ENCODE measurements at places on chromosomes 6 and 20.
A peak's percentile ranks its signal among the peaks of the same experiment; 100 is the strongest.

DNA sequence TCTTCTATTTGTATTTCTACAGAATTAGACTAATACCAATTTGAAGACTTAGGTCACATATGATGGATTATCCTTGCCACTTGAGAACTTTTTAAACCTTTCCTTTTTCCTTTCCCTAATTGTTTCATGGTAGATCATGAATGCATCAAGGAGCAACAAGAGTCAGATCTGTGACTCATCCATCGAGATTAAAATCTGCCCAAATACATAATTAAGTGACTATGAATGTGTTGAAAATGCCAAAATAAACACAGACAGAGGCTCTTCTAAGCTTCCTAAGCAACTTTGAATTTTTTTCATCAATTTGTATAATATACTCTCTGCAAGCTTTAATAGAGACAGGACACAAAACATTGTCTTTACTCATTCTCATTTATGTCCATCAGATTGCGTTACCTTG, 23.5 kb upstream of the HTR1E start:
- DNase-seq = no peak

DNA sequence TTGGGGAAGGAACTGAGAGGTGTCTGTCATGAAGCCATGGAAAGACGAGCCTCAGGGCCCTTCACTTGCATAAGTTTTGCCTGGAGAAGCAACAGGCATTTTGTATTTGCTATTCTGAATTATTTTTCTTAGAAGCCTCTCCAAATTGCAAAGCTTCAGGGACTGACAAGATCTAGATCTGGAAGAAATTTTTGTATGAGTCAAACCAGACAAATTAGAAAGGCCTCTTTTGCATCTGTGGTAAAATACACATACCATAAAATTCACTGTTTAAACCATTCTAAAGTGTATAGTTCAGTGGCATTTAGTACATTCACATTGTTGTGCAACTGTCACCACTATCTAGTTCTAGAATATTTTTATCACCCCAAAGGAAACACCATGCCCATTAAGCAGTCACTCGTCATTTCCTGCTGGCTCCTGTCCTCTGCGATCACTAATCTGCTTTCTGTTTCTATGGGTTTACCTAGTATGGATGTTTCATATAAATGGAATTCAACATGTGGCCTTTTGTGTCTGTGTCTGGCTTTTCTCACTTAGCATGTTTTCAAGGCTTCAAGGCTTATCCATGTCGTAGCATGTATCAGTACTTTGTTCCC, 269.1 kb downstream of the PHF3 start:
- DNase-seq = no peak

GRCh38 chr6:112156668-112157067, 69.3 kb downstream of the FAM229B start:
- DNase-seq = no peak

- DNase-seq = no peak
Observed at GRCh38 chr20:54713727-54714126, 238.3 kb downstream of the DOK5 start.

DNA sequence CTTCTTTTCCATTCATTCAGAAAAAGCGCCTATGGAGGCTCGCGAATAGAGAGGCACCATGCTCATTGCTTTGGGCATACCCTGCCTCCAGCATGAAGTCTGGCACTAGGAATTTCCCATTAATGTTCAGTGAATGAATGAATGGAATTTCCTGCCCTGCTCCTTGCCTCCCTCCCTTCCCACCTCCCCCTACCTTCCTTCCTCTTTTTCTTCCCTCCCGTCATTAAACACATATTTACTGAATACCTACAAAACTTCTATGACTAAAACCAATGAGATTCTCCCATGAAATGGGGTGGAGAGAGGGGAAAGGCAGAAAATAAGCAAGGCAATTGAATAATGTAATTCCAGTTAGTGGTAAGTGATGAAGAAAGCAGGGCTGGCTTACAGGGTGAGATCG, 213.8 kb upstream of the AGPAT4 start:
- DNase-seq = no peak

DNA sequence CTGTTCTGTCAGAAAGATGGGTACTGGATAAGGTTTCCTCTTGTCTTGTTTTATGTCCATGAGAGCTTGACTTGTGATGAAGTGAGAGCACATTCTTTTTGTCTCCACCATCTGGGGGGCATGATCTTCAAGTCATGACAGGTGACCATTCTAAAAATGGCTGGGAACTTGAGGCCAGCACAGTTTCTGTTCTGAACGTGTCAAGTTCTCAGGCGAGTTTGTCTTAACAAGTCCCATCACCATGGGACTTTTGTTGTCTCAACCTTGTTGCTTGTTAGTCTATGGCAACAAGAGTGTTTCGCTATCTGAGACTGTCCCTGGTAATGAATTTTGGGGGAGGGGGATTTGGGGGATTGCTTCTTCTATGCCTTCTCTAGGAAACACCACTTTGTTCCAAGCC, 25.6 kb upstream of the ENPP4 start:
- DNase-seq = no peak

GRCh38 chr6:165659945-165660856, 2.8 kb downstream of the PDE10A start:
- DNase-seq = no peak

- no peak for DNase-seq
Observed at GRCh38 chr6:56934876-56935275, 20.0 kb upstream of the BEND6 start.

DNA sequence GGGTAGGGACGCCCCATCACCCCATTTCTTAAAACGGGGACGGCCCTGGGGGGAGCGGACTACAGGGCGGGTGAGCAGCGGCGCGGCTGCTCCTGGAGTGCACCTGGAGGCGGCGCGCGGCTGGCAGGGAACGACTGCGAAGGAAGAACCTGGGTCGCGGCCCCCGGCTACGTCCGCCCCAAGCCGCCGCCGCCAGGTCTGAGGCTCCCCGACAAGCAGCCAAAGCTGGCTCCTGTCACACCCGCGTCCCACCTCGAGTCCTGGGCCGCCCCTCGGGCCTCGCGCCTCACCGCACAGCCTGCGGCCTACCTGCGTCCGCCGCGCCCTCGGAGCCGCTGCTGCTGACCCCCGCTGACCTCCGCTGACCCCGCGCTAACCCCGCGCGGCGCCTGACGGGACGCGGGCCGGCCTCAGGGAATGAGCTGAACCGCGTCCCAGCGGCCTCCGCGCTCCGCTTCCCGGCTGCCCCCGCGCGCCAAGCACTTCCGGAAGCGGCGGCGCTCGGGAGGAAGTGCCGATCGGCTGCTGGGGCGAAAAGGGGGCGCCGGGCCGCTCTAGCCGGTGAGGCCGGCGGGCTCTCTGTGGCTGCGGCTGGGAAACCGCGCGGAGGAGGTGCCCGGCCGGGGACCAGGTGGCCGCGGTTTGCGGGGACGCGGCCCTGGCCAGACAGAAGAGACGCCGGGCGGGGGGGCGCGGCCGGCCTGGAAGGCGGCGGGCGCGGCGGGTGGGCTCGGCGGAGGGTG, at the start of the genes ARFRP1 and ZGPAT:
ARFRP1 (minus strand) TSS at position 419 of the 743 bp plus-strand sequence. CDS start 885 bp downstream, outside the sequence.
ZGPAT (plus strand) TSS at position 482 of the 743 bp plus-strand sequence. CDS start 542 bp downstream, outside the sequence.
- peak; percentile 94 for DNase-seq

- DNase-seq = no peak
Observed at GRCh38 chr20:17849138-17849900, 119.3 kb downstream of the SNX5 start.

GRCh38 chr6:108671790-108672189, 111.1 kb downstream of the FOXO3 start:
- DNase-seq = no peak

GRCh38 chr6:85361643-85362014, 88.3 kb upstream of the NT5E start:
- no peak for DNase-seq

DNA sequence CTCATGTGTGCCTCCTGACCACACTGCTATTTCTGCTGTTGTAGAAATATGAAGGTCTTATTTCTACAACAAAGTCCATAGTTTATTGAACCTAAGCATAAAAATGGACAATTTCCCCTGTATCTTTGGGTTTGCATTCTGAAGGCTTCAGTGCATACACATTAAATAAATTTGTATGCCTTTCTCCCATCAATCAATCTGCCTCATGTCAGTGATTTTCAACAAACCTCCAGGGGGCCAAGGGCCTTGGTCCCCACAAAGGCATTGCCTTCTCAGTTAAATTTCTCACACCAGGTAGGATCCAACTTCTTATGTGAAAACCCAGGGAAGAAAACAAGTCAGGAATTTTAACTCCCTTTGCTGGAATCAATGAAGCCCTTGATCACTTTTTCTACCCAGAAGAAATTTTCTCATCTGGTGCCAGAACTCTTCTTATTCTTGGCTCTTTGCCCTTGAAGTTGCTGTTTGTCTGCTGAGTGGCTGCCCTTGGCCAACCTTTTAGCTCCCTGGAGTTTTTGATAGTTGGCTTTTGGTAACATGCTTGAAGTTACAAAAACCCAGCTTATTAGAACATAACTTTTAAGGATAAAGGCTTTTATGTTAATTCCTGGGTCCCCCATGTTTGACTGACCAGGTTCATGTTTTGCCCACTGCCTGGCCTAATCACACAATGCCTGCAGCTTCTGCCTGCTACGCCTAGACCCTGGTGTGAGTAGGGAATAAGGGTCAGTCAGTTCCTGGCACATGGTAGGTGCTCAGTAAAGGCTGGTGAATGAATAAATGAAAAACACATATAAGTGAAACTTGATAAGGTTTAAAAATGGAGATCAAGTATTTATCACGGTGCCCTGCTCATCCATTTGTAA, 37.0 kb downstream of the SHLD1 start:
- DNase-seq = no peak

DNA sequence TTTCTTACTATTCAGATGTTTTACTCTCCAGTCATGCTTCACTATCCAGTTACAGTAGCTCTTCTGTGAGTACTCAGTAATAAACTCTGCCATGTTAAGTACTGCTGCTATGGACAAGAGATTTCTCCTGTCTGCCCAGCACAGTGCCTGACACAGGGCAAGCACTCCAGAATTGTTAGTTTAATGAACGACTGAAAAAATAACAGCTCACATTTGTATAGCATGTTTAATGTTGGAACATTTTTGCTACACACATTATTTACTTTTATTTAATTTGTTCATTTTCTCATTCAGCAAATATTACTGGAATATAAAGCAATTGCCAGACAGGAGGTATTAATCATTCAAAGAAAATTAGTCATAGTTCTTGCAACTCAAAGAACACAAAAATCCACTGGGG, 142.6 kb upstream of the HMGN3 start:
- no peak for DNase-seq

DNA sequence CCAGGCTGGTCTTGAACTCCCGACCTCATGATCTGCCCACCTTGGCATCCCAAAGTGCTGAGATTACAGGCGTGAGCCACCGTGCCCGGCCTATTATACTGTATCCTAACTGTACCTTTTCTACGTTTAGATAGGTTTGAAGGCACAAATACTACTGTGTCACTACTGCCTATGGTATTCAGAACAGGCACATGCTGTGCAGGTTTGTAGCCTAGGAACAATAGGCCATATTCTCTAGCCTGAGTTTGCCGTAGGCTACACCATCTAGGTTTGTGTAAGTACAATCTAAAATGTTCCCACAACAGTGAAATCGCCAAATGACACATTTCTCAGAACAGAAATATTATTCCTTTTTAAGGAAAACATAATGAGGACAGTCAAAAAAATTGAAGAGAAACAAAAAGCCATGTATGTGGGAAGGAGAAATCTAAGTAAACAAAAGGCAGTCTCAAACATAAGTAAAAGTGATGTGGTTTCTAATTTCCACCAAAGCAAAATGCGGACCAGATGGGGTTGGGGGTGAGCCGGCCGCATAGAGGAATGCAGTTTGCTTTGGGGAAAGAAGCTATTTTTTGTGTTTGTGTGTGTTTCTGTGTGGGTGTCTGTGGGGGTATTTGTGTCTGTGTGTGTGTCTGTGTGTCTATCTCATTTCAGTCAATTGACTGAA, 192.6 kb upstream of the SALL4 start:
- no peak for DNase-seq

DNA sequence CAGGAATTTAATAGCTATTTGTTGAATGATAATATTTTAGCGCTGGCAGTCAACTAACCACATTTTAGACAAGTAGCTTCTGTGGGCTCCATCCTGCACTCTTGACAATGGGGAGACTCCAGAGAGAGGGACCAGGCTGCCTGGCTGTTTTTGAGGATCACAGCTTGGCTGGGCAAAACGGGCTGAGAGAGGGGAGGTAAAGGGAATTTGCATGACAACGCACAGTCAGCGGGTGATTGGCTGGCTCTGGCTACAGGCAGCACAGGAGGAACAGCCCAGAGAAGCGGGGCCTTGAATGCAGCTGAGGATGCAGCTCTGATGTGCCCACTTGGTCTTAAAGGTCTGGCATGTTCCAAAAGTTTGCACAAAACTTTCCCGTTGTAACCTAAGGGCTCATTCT, 41.2 kb downstream of the LRFN2 start:
- DNase-seq = no peak

- no peak for DNase-seq
Observed at GRCh38 chr20:17248224-17248623, 21.4 kb downstream of the PCSK2 start.

- no peak for DNase-seq
Observed at GRCh38 chr6:167295495-167296292, 4.6 kb downstream of the UNC93A start.

- no peak for DNase-seq
Observed at GRCh38 chr6:144415835-144416237, 130.7 kb downstream of the UTRN start.

GRCh38 chr6:21109391-21110178, 484.0 kb upstream of the SOX4 start:
- DNase-seq = no peak

DNA sequence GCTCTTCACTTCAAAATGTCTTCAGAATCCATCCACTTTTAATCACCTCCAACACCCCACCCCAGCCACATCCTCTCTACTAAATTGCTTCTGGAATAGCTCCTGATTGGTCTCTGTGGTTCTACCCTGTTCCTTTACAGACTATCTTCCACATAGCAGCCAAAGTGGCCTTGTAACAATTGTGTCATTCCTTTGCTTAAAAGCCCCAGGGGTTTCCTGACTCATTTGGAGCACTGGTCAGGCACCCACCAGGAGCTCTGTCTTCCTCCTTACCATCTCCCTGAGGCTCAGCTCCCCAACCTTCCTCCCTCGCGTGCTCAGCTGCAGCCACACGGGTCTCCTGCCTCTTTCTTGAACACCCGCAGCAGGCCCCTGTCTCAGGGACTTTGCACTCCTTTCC, 126.8 kb downstream of the HIVEP1 start:
- DNase-seq = no peak

- no peak for DNase-seq
Observed at GRCh38 chr20:17872434-17872833, 96.2 kb downstream of the SNX5 start.

- DNase-seq = no peak
Observed at GRCh38 chr6:167047554-167047953, 48.4 kb downstream of the CEP43 start.

All from colonic mucosa (tissue), 4 donors.